ENCODE measurements at places on chromosomes 3 and 15.

GRCh38 chr3:138935505-138935862, 11.5 kb downstream of the FOXL2 start:
- no peak for DNase-seq

DNA sequence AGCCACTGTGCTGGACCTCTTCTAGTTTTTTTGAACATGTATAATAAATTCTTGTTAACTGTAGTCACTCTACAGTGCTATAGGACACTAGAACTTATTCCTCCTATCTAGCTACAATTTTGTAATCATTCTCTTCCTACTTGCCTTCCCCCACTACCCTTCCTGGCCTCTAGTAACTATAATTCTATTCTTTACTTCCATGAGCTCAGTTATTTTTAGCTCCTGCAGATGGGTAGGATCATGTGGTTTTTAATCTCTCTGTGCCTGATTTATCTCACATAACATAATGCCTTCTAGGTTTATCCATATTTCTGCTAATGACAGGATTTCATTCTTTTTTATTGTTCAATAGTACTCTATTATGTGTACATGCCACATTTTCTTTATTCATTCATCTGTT, 113.2 kb upstream of the FGF7 start:
- DNase-seq: no peak

- no peak for DNase-seq
Observed at GRCh38 chr3:23129817-23130216, 73.3 kb upstream of the UBE2E2 start.

GRCh38 chr15:70810916-70811578, 42.9 kb downstream of the LARP6 start:
- DNase-seq: no peak

DNA sequence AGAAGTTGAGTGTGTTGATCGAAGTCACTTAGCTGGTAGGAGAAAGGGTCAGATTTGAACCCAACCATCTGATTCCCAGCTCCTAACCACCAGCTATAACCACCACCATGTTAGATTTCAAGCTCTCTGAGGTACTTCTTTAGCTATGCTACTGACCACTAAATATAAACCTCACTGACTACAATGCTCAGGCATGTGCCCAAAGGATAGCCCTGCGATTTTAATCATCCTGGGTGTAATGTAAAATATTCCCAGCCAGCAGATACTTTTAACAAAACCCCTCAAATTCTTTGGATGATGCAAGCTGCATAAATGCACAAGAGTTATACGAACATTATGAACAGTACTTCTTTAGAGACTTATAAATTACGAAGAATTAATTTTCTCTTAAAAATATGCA, 115.2 kb upstream of the TSC22D2 start:
- no peak for DNase-seq

DNA sequence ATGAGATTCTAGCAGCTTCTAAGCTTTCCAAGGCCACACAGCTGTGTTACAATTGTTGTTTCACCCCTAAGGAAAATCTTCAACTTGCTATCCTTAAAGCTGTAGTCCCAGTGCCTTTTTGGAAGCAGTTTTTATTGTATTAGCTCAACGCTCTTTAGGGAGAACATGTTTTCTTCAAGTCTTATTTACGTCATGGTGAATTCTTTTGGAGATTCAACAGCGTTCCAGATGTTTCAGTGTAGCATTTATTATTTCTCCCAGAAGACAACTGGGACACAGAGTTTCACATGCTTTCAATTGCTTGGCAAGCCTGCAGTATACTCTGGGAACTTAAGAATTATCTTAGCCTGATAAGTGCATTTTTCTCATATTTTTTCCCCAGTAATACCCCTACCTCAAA, 888.3 kb downstream of the PLOD2 start:
- DNase-seq: no peak

- no peak for DNase-seq
Observed at GRCh38 chr3:123765475-123766128, 118.5 kb downstream of the MYLK start.

DNA sequence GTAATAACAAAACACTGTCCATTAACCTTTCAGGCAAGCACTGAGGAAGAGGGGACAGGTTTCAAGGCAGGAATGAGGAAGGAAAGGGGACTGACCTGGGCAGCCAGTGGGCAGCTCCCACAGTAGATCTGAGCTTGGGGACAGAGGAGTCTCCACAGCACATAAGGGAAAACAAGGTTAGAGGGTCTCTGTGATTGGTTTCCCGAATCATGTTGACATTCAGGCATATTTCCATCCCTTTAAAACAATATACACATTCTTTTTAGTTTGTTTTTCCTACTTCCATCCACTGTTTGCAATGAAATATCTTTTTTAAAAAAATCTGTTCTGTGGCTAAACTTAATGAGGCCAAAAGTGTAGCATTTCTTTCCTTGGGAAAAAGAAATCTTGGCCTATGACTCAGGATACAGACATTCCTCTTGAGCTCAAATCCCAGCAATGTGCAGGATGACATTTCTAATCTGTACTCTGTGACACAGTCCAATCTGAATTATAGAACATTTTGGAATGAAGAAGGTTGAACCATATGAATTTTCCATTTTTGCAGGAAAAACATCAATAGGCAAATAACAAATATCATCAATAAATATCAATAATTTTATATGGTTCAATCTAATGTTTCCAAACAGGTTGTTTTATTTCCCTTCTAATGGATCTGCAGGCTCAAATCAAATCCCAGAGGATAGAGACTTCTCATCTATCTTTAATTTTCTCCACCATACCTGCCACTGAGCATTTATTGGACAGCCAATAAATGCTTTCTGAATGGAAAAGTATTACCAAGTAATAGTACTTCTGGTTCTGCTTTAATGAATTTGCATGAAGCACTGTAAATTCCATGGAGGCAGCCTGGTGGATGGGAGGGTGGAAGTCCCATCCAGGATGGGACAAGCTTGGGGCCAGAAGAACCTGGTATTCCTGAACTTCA, 54.1 kb downstream of the ITGB5 start:
- no peak for DNase-seq

DNA sequence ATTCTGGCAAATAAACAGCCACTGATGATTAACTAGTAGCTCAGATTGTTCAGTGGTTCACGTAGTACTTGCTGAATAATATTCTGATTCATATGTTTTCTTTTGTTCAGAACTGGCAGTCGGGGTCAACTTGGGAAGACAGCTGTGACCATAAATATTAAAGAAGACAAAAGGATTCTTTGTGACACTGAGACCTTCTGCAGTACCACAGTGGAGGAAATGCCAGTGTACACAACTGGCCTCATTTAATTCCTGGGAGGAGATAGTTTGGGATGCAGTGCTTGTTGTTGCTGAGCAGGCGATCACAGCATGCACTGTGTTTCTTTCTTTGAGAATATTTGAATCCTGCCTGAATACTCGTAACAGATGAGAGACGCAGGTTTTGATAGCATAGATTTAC, 26.7 kb upstream of the MCF2L2 start:
- DNase-seq: no peak

DNA sequence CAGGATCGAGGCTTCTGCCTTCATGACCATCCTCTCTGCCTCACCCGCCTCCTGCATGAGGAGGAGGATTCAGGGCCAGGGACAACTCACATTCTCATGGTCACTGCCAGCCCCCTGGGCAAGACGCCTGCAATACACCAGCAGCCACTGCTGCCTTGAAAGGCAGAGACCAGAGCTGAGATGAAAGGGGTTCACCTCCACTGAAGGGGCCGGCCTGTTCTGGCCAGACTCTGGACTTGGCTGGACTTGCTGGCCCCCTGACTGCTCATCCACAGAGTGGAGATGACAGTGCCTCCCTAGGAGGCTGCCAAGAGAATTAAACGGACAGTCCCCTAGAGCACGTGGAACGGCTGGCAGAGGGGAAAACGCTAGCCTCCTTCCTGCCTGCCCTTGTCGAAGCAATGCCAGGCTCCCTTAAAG, 35.2 kb downstream of the MGLL start:
- peak; percentile 56 for DNase-seq

DNA sequence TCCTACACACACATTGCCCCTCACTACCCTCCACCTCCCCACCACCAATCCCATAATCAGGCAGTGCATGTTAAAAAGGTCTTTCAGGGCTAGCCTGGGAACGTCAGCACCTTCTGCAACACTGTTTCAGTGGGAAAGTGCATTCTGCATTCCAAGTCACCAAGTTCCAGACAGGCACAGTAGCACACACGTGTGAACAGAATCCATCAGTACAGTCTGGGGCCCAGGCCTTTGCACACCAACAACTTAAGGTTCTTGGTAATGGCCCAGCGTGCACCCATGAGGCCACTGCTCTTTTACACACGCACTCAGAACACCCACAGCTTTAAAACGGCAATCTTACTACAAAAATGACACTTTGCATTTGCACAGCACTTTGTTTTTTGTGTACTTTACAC, 1.2 kb downstream of the ANXA2 start:
- no peak for DNase-seq

DNA sequence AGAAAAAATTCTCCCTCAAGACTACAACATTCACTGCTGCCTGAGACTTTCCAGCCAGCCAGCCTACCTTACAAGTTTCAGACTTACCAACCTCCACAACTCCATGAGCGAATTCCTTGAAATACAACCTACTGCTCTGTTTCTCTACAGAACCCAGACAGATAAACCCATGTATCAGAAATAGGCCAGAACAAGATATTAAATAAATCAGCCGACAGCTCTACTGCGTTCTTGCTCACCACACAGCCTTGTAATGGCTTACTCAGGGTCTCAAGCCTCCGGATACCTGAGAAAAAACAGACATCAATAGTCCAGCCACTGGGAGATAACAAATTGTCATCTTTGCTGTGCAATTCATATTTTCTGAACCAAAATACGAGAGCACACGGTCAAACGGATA, 43.6 kb upstream of the LIPC start:
- no peak for DNase-seq

DNA sequence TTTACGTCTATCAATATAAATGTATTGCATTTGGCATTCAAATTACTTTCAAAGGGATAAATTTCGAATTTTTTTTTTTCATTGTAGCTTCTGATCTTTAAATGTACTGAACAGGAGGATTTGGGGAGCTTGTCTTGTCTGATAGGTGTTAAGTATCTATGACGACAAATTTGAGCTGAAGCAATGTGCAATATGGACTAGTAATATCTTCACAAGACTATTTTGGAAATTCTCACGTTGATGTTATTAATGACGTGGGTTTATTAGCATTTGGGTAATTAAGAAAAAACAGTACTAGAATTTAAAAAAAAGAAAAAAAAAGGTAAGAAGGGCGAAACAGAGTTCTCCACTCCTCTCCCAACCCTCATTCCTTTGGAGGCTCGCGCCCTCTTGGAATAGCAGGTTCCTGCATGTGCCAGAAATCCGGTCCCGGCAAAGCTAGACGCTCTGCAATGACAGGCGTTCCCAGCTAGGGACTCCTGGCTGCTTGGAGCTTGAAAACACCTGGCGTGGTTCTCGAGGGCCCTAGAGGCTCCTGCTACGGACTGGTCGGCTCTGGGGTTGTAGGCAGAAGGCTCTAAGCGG, 648 bp upstream of the P2RY1 start:
- DNase-seq: no peak

- no peak for DNase-seq
Observed at GRCh38 chr3:158802409-158803268, 785 bp downstream of the MFSD1 start.

- DNase-seq: no peak
Observed at GRCh38 chr3:102476198-102476597, 41.4 kb downstream of the ZPLD1 start.

DNA sequence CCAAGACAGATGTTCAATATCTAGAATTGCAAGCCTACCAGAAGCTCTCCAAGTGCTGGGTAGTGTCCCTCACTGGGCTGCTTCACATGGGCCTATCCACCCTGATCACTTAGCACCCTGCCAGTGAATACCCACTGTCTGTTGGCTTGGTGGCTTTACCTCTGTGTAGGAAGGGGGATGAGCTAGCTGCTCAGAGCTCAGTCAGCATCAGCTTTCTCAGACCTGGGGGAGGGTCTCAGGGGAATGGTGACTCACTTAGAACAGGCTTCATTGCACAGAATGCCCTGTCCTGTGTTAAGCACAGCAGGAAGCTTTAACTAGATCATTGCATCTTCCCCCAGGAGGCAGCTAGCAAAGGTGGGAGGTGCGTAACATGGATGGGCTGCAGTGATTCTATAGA, 209.8 kb downstream of the PDCD6IP start:
- no peak for DNase-seq

DNA sequence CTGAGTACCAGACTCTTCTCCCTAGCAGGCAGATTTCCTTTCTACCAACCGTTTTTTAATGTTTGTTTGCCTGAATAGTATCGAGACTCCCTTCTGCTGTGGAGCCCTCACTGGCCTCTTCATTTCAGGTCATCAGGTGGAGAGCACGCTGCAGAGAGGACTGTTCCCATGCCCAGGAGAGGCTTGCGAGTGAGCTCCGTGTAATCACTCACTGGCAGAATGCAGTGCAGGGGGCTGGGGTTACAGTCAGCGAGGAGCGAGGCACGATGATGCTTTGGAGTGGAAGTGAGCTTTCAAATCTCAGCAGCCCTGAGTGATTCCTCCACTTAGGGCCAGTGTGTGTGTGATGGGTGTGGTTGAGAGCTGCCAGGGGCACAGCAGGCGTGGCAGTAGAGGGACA, 385.2 kb downstream of the SHQ1 start:
- DNase-seq: no peak

GRCh38 chr15:57184502-57184901, 191.8 kb upstream of the CGNL1 start:
- no peak for DNase-seq

GRCh38 chr3:99418209-99418635, 220.2 kb upstream of the COL8A1 start:
- DNase-seq: no peak

- DNase-seq: no peak
Observed at GRCh38 chr3:53221345-53221744, 34.5 kb downstream of the TKT start.

DNA sequence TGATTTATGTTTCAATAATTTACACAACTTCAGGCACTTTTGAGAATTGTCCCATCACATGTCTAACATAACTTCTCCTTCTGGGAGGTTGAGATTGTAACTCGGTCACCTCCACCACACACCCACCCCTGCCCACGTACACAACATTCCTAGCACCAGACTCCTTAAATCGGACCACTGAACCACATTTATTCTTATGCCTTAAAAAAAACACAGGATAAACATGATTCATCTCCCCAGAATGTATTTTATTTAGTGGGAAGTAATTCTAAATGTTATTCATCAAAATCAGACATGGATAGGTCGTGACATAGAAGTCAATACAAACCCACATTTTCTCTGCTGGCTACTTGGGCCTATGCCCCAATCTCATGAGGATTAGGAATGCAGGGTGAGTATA, 3.0 kb downstream of the SNTN start:
- no peak for DNase-seq

DNA sequence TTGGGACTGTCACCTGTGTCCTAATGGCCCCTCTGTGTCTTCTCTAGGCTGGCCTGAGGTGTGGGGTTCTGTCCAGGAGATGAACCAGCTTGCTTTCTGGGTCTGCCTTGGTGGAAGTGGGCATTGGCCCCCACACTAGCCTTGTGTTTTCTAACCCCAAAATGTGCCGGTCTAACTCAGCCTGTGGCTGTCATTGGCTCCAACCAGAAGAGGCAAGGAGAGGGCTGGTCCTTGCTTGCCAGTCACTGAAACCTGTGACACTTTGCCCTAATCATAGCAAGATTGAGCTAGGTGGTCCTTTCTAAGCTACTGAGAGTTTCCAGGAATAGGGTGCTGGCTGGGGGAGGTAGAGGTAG, 2.2 kb downstream of the C15orf39 start:
- no peak for DNase-seq

- DNase-seq: no peak
Observed at GRCh38 chr3:133054586-133054985, 16.4 kb downstream of the TMEM108 start.

- DNase-seq: peak; percentile 55
Observed at GRCh38 chr15:77031376-77032050, 36.6 kb downstream of the PSTPIP1 start.

GRCh38 chr3:34678575-34678974, 880.1 kb downstream of the PDCD6IP start:
- DNase-seq: no peak
